ENCODE measurements at places on chromosomes 6 and 20.
A peak's percentile ranks its signal among the peaks of the same experiment; 100 is the strongest.

DNA sequence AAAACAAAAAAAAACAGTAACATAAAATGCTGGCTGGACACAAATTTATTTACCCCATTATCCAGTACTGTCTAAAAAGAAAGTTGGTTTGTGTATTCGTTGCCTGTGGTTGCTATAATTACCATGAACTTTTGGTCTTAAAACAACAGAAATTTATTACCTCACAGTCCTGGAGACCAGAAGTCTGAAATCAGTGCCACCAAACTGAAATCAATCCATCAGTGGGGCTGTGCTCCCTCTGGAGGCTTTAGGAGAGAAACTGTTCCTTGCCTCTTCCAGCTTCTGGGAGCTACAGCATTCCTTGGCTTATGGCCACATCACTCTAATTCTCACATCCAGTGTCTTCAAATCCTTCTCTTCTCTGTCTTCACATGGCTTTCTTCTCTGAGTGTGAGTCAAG lies 79.4 kb downstream of the SNX5 start:
- H3K27ac ChIP-seq: no peak overlapping the region
- no peak overlapping the region for H3K4me3 ChIP-seq
- no peaks in the 10 kb centered on the region for H3K27me3 ChIP-seq

GRCh38 chr6:52551483-52552277 lies 25.2 kb downstream of the TRAM2 start:
- DNase-seq: no peak
- H3K4me3 ChIP-seq: no peak overlapping the region

- no peak overlapping the region for H3K27ac ChIP-seq
- no peaks in the 10 kb centered on the region for H3K27me3 ChIP-seq
- no peaks in the 10 kb centered on the region for H3K36me3 ChIP-seq
- DNase-seq: no peak
- no peaks in the 10 kb centered on the region for H3K4me1 ChIP-seq
Measured at GRCh38 chr6:97850458-97851212, 567.6 kb upstream of the MMS22L start.

- no peak for DNase-seq
- H3K36me3 ChIP-seq: no peaks in the 10 kb centered on the region
- H3K4me3 ChIP-seq: no peak overlapping the region
- no peaks in the 10 kb centered on the region for H3K27me3 ChIP-seq
- H3K4me1 ChIP-seq: no peaks in the 10 kb centered on the region
- no peak overlapping the region for H3K27ac ChIP-seq
Measured at GRCh38 chr20:11529047-11529446, 388.6 kb upstream of the BTBD3 start.

DNA sequence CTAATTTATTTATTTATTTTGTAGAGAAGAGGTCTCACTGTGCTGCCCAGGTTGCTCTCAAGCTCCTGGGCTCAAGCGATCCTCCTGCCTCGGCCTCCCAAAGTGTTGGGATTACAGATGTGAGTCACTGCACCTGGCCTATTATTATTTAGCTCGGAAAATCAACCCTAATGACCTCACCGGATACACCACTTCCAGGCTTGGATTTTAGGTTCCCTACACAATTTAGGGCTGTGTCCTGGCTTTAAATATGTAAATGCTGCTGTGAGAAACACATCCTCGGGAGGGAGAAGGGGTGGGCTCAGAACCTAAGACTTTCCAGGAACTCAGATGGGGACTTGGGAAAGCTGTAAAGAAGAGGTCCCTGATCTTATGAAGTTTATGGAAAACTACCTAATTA lies 51.0 kb upstream of the SLC32A1 start:
- DNase-seq: no peak
- no peak overlapping the region for H3K27ac ChIP-seq
- H3K4me3 ChIP-seq: no peak overlapping the region

- peaks cover 57% of the 10 kb centered on the region for H3K4me1 ChIP-seq
- no peak overlapping the region for H3K4me3 ChIP-seq
- no peaks in the 10 kb centered on the region for H3K27me3 ChIP-seq
- peaks cover 2% of the 10 kb centered on the region for H3K36me3 ChIP-seq
Measured at GRCh38 chr6:89087881-89088280, 7.3 kb downstream of the PNRC1 start.

GRCh38 chr6:7257521-7258230 lies 55.3 kb downstream of the SSR1 start:
- H3K4me3 ChIP-seq: no peak overlapping the region
- H3K27ac ChIP-seq: no peak overlapping the region
- no peaks in the 10 kb centered on the region for H3K36me3 ChIP-seq

- H3K36me3 ChIP-seq: no peaks in the 10 kb centered on the region
- no peaks in the 10 kb centered on the region for H3K27me3 ChIP-seq
- H3K27ac ChIP-seq: no peak overlapping the region
- H3K4me3 ChIP-seq: no peak overlapping the region
- no peak for DNase-seq
Measured at GRCh38 chr6:49326347-49326746, 136.7 kb downstream of the MMUT start.

- H3K27me3 ChIP-seq: no peaks in the 10 kb centered on the region
- H3K4me3 ChIP-seq: no peak overlapping the region
- H3K36me3 ChIP-seq: no peaks in the 10 kb centered on the region
Measured at GRCh38 chr20:40750541-40751035, 61.6 kb upstream of the MAFB start.

DNA sequence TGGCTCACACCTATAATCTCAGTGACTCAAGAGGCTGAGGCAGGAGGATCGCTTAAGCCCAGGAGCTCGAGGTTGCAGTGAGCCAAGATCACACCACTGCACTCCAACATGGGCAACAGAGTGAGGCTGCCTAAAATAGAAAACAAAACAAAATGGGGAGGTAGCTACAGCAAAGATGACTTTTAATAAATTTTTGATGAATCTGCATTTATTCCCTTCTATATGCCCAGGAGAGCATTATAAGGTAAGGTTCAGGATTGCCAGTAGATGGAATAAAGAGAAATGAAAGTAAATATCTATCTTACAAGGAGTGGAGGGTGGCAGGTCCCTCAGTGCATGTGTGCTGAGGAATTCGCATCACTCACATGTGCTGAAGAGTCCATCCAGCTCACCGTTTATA lies 24.2 kb downstream of the UNC5CL start:
- DNase-seq: no peak
- no peaks in the 10 kb centered on the region for H3K36me3 ChIP-seq
- no peak overlapping the region for H3K4me3 ChIP-seq
- no peaks in the 10 kb centered on the region for H3K27me3 ChIP-seq
- H3K27ac ChIP-seq: no peak overlapping the region
- H3K4me1 ChIP-seq: no peaks in the 10 kb centered on the region

DNA sequence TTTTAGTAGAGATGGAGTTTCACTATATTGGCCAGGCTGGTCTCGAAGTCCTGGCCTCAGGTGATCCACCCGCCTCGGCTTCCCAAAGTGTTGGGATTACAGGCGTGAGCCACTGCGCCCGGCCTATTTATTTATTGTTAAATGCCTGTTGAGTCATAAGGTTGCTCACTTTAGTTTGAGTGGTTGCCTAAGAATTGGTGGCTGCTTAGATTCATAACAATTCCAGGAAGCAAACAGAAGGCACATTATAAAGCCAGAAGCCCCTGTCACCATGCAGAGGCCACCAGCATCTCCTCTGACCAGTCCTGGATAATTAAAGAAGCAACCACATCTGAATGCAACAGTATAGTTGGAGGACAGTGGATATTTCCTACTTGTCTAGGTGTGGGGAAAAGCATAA lies 24.0 kb upstream of the ARMH2 start:
- H3K27me3 ChIP-seq: no peaks in the 10 kb centered on the region
- no peaks in the 10 kb centered on the region for H3K36me3 ChIP-seq
- no peak for DNase-seq
- H3K4me1 ChIP-seq: no peaks in the 10 kb centered on the region

- no peak for DNase-seq
- no peak overlapping the region for H3K4me3 ChIP-seq
- no peaks in the 10 kb centered on the region for H3K27me3 ChIP-seq
- no peaks in the 10 kb centered on the region for H3K4me1 ChIP-seq
- H3K27ac ChIP-seq: no peak overlapping the region
Measured at GRCh38 chr6:28618898-28619555, 93.3 kb downstream of the GPX5 start.

DNA sequence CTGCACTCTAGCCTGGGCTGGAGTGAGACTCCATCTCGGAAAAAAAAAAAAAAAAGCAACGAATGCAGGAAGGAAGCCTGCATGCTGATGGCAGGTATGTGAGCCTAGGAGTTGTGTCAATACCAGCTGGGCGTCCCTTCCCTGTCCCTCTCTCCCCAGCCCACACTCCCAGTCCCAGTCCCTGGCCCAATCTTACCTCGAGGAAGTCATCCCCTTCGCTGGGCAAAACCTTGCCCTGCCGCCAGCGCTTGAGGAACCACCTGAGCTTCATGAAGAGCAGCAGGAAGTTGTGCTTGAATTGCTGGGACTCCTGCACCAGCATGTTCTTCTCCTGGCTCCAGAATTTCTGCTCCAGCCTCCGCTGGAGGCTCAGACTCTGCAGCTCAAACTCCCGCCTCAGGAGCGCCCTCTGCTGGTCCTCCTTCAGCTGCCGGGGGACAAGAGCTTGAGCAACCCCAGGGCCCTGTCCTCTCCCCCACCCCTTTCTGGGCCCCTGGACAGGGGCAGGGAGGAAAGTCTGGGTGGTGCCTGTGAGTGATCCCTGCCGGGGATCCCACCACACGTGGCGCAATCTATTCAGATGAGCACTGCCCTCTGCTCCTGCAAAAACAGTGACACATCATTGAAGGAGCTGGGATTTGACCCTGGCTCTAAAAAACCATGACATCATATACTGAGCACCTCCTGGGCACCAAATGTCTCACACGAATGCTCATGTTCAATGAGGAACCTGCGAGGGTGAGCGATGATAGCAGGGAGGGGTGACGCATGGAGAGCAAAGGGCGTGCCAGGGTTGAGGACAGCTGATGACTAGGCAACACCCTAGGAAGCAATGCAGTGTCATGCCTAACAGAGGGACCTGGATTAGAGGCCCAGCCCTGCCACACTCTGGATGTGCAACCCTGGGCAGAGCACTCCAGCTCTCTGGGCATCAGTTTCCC lies 35.0 kb upstream of the DSN1 start:
- no peaks in the 10 kb centered on the region for H3K27me3 ChIP-seq
- peaks cover 90% of the 10 kb centered on the region for H3K36me3 ChIP-seq
- no peak overlapping the region for H3K4me3 ChIP-seq
- H3K27ac ChIP-seq: no peak overlapping the region
- H3K4me1 ChIP-seq: no peaks in the 10 kb centered on the region

DNA sequence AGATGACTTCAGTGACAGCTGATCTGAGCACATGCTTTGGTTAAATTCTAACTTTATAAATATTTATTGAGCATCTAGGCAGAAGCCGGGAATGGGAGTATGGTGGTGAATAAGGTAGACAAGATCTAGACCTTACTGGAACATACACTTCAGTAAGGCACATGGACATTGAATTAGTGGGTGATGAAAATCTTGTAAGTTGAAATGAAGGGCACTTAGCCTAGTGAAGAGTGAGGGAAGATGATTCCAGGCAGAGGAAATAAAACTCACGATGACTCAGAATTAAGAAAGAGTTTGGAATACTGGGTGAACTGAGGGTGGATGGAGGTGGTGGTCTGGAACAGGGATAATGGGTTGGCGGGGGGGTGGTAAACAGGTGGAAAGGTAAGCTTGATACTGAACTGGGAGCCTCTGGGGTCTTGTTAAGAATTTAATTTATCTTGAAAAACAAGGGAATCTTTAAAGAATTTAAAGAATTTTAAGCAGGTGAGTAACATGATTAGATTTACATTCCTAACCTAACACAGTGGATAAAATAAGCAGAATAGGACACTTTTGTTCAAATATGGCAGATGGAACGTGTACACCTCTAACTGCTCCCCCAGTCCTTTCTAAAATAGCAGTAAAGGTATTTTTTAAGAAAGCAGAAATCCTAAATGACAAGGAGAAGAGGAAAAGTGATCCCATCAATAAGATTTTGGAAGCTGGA lies 75.2 kb upstream of the ARHGAP18 start:
- H3K27ac ChIP-seq: no peak overlapping the region
- no peaks in the 10 kb centered on the region for H3K27me3 ChIP-seq
- H3K4me3 ChIP-seq: no peak overlapping the region
- H3K36me3 ChIP-seq: no peaks in the 10 kb centered on the region
- H3K4me1 ChIP-seq: no peaks in the 10 kb centered on the region
- DNase-seq: no peak

GRCh38 chr6:1840491-1841121 lies 230.9 kb downstream of the FOXC1 start:
- peak overlapping the region; percentile 60 for H3K27ac ChIP-seq
- H3K4me3 ChIP-seq: no peak overlapping the region
- H3K36me3 ChIP-seq: no peaks in the 10 kb centered on the region
- no peak for DNase-seq
- no peaks in the 10 kb centered on the region for H3K27me3 ChIP-seq

GRCh38 chr20:35616465-35617396 lies 1.1 kb downstream of the SPAG4 start:
- no peaks in the 10 kb centered on the region for H3K27me3 ChIP-seq
- H3K36me3 ChIP-seq: no peaks in the 10 kb centered on the region
- peaks cover 41% of the 10 kb centered on the region for H3K4me1 ChIP-seq
- peak overlapping the region; percentile 55 for H3K4me3 ChIP-seq
- peak overlapping the region; percentile 28 for H3K27ac ChIP-seq
- DNase-seq: peak; percentile 75

- no peak for DNase-seq
- no peak overlapping the region for H3K4me3 ChIP-seq
- no peak overlapping the region for H3K27ac ChIP-seq
- H3K36me3 ChIP-seq: no peaks in the 10 kb centered on the region
- H3K27me3 ChIP-seq: no peaks in the 10 kb centered on the region
Measured at GRCh38 chr6:115899730-115900282, 160.9 kb downstream of the FRK start.

DNA sequence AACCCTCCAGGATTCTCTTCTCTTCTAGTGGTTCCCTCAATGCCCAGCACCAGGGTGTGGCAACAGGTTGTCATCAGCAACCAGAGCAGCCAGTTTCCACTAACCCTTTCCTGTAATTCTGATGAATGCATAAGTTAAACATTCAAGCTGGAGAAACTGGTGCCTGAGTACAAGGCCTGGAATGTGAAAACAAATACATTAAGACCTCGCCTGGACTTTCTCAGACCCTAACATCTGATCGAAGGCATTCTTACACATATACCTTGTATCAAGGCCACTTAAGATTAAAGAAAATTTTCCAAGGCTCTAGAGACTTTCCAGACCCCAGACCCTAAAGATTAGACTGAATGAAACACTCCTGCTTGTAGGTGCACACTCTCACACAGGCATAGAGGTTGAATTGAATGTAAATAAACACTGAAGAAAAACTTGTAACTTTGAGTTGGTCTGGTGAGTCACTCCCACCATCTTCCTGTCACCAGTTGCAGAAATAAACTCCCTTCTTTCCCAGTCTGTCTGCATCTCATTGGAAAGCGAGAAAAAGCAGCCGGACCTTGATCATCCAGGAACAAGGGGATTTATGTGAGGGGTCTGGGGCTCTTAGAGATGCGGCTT lies 9.0 kb downstream of the LRP11 start:
- H3K36me3 ChIP-seq: no peaks in the 10 kb centered on the region
- DNase-seq: no peak
- H3K27me3 ChIP-seq: no peaks in the 10 kb centered on the region
- no peaks in the 10 kb centered on the region for H3K4me1 ChIP-seq
- no peak overlapping the region for H3K27ac ChIP-seq

DNA sequence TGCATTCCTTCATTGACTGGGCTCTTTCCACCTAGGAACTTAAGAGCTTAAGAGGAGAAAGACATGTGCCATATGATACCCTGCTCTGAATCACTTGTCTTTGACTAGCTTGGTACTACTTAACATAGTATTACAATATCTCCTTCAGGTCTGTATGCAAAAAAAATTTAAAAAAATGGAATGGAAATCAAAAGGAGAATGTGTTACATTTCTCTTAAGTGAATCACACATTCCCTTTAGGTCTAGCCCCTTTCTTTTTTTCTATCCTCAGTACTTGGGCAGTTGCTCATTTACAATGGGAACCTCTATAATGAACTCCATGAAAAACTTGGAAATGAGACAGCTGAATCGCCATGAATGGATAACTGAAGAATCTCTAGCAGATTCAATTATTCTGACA lies 53.8 kb downstream of the SLC35F1 start:
- no peak overlapping the region for H3K4me3 ChIP-seq
- H3K4me1 ChIP-seq: no peaks in the 10 kb centered on the region
- no peaks in the 10 kb centered on the region for H3K27me3 ChIP-seq
- DNase-seq: no peak
- H3K27ac ChIP-seq: peak overlapping the region; percentile 23

Data from tibial nerve (tissue), 4 donors.